Transverse colon (tissue), 4 donors: ENCODE measurements at places on chromosomes 6 and 20. TPM values are rescaled to one million over a fixed set of nuclear protein-coding genes. Genes with fewer than 3 reads are reported as not detected.
A peak's percentile ranks its signal among the peaks of the same experiment; 100 is the strongest.

The NHLRC1 gene
- 1.1 TPM for total RNA-seq

The SEMG1 gene
- total RNA-seq = not detected

The C6orf47 gene
- total RNA-seq = 30.2 TPM

The DIDO1 gene
- 68.3 TPM for total RNA-seq

The TRIM10 gene
- 4.6 TPM for total RNA-seq

The LY86 gene
- not detected for total RNA-seq

The CST2 gene
- not detected for total RNA-seq

DNA sequence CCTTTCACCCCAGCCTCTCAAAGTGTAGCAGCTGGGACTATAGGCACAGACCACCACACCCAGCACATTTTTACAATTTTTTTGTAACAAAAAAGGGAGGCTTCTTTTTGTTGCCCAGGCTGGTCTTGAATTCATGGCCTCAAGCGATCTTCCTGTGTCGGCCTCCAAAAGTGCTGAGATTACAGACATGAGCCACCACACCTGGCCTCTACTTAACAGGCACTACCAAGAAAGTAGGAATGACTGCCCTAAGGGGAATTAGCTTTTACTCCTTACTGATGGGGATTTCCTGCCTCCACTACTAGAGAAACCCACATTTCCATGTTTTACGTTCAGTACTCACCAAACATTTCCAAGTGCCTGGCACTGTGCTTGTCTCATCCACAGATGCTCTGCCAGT lies 109.6 kb downstream of the CARMIL1 start:
- H3K27ac ChIP-seq = no peak overlapping the region
- no peaks in the 10 kb centered on the region for H3K36me3 ChIP-seq
- no peak for DNase-seq
- no peaks in the 10 kb centered on the region for H3K27me3 ChIP-seq
- H3K4me1 ChIP-seq = no peaks in the 10 kb centered on the region
- no peak overlapping the region for H3K4me3 ChIP-seq

GRCh38 chr6:139977887-139978332 lies 603.5 kb upstream of the CITED2 start:
- peaks cover 23% of the 10 kb centered on the region for H3K4me1 ChIP-seq
- no peak overlapping the region for H3K4me3 ChIP-seq
- H3K36me3 ChIP-seq = no peaks in the 10 kb centered on the region
- no peak for DNase-seq
- H3K27me3 ChIP-seq = no peaks in the 10 kb centered on the region
- peak overlapping the region; percentile 74 for H3K27ac ChIP-seq

GRCh38 chr20:695165-695866 lies 19.7 kb upstream of the SCRT2 start:
- no peak overlapping the region for H3K27ac ChIP-seq
- H3K4me1 ChIP-seq = no peaks in the 10 kb centered on the region
- no peak for DNase-seq
- no peak overlapping the region for H3K4me3 ChIP-seq
- peaks cover 30% of the 10 kb centered on the region for H3K27me3 ChIP-seq

GRCh38 chr6:25614052-25614451 lies 38.0 kb upstream of the SCGN start:
- peak; percentile 33 for DNase-seq
- H3K4me1 ChIP-seq = no peaks in the 10 kb centered on the region
- peak overlapping the region; percentile 11 for H3K27ac ChIP-seq
- no peaks in the 10 kb centered on the region for H3K36me3 ChIP-seq
- H3K4me3 ChIP-seq = no peak overlapping the region

GRCh38 chr6:43395776-43396175 lies 26.3 kb upstream of the ZNF318 start:
- no peaks in the 10 kb centered on the region for H3K36me3 ChIP-seq
- no peak overlapping the region for H3K4me3 ChIP-seq
- H3K27ac ChIP-seq = no peak overlapping the region
- H3K27me3 ChIP-seq = peaks cover 6% of the 10 kb centered on the region

- H3K27me3 ChIP-seq = no peaks in the 10 kb centered on the region
- H3K36me3 ChIP-seq = no peaks in the 10 kb centered on the region
Observed at GRCh38 chr6:25596928-25597818, 54.8 kb upstream of the SCGN start.

- H3K4me3 ChIP-seq = no peak overlapping the region
- no peaks in the 10 kb centered on the region for H3K27me3 ChIP-seq
- H3K4me1 ChIP-seq = peaks cover 39% of the 10 kb centered on the region
- H3K36me3 ChIP-seq = peaks cover 3% of the 10 kb centered on the region
- no peak for DNase-seq
Observed at GRCh38 chr6:87212596-87212995, 57.2 kb downstream of the ZNF292 start.

GRCh38 chr6:62283796-62284411 lies 2.1 kb downstream of the KHDRBS2 start:
- H3K4me3 ChIP-seq = no peak overlapping the region
- H3K27ac ChIP-seq = peak overlapping the region; percentile 58
- no peaks in the 10 kb centered on the region for H3K4me1 ChIP-seq
- H3K36me3 ChIP-seq = no peaks in the 10 kb centered on the region

GRCh38 chr6:1381481-1382330 lies 7.7 kb upstream of the FOXF2 start:
- peaks cover 41% of the 10 kb centered on the region for H3K4me1 ChIP-seq
- H3K36me3 ChIP-seq = no peaks in the 10 kb centered on the region
- H3K27me3 ChIP-seq = peaks cover 100% of the 10 kb centered on the region
- peak; percentile 49 for DNase-seq
- peak overlapping the region; percentile 87 for H3K27ac ChIP-seq

DNA sequence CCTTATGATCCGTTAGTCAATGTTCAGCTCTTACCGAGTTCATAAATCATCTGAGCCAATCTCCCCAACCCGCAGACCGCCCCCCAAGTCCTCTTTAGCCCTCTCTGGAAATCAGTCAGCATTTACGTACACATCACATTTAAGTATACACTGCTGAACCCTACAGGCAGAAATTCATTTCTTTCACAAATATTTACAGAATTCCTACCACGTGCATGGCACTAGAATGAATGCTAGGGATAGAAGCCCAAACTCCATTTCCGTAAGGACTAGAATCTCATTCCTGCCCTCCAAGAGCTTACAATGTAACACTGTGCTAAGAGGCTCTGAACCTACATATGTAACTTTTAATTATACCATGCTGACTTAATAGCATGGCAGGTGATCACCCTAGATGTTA lies 1.8 kb downstream of the OSER1 start:
- no peaks in the 10 kb centered on the region for H3K27me3 ChIP-seq
- peaks cover 13% of the 10 kb centered on the region for H3K36me3 ChIP-seq
- peak overlapping the region; percentile 99 for H3K27ac ChIP-seq
- H3K4me1 ChIP-seq = peaks cover 33% of the 10 kb centered on the region
- no peak for DNase-seq

- no peak overlapping the region for H3K4me3 ChIP-seq
- DNase-seq = no peak
- no peaks in the 10 kb centered on the region for H3K36me3 ChIP-seq
- H3K27ac ChIP-seq = no peak overlapping the region
Observed at GRCh38 chr6:111477481-111477938, 5.5 kb downstream of the REV3L start.

- H3K4me3 ChIP-seq = no peak overlapping the region
- no peaks in the 10 kb centered on the region for H3K36me3 ChIP-seq
- no peaks in the 10 kb centered on the region for H3K4me1 ChIP-seq
- DNase-seq = no peak
Observed at GRCh38 chr6:49082611-49083010, 380.4 kb downstream of the MMUT start.

- H3K4me1 ChIP-seq = no peaks in the 10 kb centered on the region
- no peak for DNase-seq
- no peaks in the 10 kb centered on the region for H3K27me3 ChIP-seq
- H3K4me3 ChIP-seq = no peak overlapping the region
- H3K36me3 ChIP-seq = no peaks in the 10 kb centered on the region
- peak overlapping the region; percentile 52 for H3K27ac ChIP-seq
Observed at GRCh38 chr6:3211681-3212080, 15.8 kb downstream of the TUBB2B start.

- no peaks in the 10 kb centered on the region for H3K36me3 ChIP-seq
- no peak overlapping the region for H3K27ac ChIP-seq
- no peak overlapping the region for H3K4me3 ChIP-seq
- no peaks in the 10 kb centered on the region for H3K4me1 ChIP-seq
Observed at GRCh38 chr20:24781418-24781980, 167.6 kb upstream of the CST7 start.

- DNase-seq = no peak
- H3K4me3 ChIP-seq = no peak overlapping the region
- no peaks in the 10 kb centered on the region for H3K36me3 ChIP-seq
- no peaks in the 10 kb centered on the region for H3K4me1 ChIP-seq
- H3K27me3 ChIP-seq = no peaks in the 10 kb centered on the region
Observed at GRCh38 chr6:44701637-44702101, 314.2 kb downstream of the CDC5L start.

DNA sequence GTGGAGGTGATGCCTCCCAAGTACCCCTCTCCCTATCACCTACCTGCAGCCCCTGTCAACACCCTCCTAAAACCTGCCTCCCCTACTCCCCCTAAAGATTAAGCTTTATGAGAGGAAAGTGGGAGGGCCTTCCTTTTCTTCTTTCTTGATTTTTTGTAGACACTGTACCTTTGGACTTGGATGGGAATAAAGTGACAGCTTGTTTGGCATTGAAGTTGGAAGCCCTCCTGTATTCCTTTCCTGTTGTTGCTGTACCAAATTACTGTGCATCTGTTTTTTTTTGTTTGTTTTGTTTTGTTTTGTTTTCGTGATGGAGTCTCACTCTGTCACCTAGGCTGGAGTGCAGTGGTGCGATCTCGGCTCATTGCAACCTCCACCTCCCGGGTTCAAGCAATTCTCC lies 99.3 kb upstream of the NFATC2 start:
- DNase-seq = no peak
- peaks cover under 1% of the 10 kb centered on the region for H3K36me3 ChIP-seq
- H3K4me1 ChIP-seq = no peaks in the 10 kb centered on the region
- H3K27me3 ChIP-seq = no peaks in the 10 kb centered on the region

DNA sequence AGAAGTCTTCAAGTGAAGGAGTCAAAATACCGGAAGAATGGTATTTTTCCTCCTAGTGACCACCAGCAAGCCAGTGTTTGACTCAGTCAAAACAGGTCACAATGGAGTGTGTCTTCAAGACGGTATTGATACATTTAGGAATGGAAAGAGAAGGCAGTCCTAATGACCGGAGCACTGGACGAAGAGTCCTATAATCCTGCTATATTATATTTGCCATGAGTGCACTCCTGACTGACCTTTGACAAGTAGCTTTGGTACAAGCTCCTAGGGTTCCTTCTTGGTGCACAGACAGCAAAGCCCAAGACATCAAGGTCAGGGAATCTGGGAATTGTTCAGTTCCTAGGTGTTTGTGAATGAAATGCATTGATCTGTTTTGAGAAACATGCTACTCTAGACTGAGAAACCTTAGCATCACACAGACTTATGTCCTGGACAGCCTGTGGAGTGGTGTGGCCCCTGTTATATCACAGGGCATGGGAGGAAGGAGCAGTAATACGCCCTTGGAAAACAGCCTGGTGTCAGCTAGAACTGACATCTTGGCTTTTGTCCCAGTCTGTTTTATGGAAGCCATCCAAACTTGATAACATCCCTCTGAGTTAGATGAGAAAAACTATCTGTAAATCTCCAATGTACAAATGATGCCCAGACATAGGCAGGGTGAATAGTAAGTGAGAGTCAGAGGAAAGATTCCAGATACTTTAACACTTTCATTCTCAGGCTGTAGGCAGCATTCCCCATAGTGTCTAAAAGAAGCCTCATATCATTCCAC lies 18.5 kb downstream of the NOX3 start:
- peaks cover 3% of the 10 kb centered on the region for H3K4me1 ChIP-seq
- no peak overlapping the region for H3K27ac ChIP-seq
- H3K27me3 ChIP-seq = no peaks in the 10 kb centered on the region
- DNase-seq = no peak
- H3K4me3 ChIP-seq = no peak overlapping the region

DNA sequence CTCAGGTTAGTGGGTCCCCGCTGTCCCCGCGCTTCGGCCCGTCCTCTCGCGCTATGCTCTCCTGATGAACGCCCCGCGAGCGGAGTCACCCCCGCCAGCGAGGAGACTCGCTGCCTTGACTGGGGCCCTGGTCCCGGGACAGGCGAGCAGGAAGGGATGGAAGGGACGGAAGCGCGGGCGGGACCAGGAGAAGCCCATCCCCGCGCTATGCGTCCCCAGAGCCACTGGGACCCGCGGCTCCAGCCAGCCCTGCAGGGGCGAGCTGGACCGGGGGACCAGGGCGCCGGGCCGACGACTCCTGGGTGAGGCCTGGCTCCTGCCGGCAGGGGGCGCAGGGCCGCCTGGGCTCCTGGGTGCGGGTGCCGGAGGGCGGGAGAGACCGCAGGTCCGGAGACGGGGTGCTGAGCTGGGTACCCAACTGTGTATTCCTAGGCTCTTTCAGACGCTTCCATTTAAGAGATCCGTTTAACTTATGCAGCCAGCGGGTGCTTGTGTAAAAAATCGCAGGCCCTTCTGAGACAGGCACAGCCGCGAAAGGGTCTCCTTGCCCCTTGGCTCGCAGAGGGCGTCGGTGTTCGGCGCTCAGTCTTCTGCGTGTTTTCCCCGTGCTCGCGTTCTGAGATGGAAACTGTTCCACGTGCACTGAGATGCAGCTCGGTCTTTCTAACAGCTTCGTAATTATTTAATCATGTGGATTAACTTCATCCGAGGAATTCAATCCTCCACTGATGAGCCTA lies 580 bp upstream of the SYCP2 start:
- H3K4me1 ChIP-seq = peaks cover 18% of the 10 kb centered on the region
- H3K27me3 ChIP-seq = no peaks in the 10 kb centered on the region
- peak overlapping the region; percentile 77 for H3K27ac ChIP-seq
- H3K4me3 ChIP-seq = peak overlapping the region; percentile 51

DNA sequence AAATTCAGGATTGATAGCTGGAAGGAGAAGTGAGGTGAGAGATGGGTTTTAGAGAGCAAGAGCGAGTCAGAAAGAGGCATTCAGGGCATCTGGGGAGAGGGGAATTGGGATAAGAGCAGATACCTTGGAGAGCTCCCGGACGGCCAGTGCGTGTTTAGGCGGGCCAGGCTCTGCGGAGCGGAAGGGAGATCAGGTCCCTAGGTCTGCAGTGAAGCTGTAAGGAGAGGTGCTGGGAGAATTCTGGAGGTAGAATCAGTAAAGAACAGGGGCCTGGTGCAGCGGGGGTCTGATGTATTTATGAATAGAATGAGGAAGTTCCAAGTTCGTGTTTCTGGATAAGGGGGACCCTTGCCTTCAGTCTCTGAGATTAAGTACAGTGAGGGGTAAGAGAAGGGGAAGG lies 47.4 kb upstream of the FAM83D start:
- H3K27ac ChIP-seq = no peak overlapping the region
- no peak for DNase-seq
- H3K4me3 ChIP-seq = no peak overlapping the region
- peaks cover 24% of the 10 kb centered on the region for H3K27me3 ChIP-seq
